ENCODE measurements at places on chromosomes 3 and 15.

- DNase-seq: no peak
Observed at GRCh38 chr3:172279974-172280373, 168.3 kb downstream of the GHSR start.

GRCh38 chr15:80612118-80612823 is 82.8 kb upstream of the ABHD17C start:
- DNase-seq: no peak

DNA sequence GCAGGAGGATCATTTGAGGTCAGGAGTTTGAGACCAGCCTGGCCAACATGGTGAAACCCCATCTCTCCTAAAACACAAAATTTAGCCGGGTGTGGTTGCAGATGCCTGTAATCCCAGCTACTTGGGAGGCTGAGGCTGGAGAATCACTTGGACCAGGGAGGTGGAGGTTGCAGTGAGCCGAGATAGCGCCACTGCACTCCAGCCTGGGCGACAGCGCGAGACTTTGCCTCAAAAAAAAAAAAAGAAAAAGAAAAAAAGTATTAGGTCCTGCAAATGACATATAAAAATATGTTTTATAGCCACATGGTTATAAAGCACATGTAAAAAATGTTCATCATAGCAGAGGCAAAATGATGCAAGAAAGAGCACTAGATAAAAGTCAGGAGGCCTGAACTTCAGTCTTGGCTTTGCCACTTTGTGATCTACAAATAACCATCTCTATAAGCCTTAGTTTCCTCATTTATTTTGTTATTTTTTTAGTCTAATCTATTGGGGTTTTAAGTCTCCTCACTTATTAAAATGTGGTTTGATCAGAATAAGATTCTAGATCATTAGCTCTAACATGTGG is 4.9 kb downstream of the SLC12A6 start:
- DNase-seq: no peak

- DNase-seq: no peak
Observed at GRCh38 chr15:25711164-25711563, 152.0 kb downstream of the ATP10A start.

DNA sequence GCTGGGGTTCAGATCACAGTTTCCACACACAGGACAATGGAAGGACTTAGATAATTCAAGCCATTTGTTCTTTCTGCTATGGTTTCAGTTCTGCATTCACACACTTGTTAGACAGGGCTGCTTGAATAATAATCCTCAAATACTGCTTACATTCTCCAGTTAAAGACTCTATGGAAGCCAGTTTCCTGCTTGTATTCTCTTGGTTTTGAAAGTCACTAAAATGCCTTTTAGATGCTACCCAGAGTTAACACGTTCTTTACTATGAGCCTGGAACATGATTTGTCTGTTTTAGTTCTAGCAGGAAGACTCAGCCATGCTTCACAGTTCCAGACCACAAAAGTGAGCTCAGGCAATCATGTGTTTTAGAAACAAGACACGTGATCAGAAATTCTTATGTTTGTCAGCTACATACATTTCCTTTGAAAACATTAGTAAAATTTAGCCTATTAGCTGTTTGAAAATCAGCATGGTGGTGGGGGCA is 152.4 kb downstream of the LEKR1 start:
- DNase-seq: no peak

GRCh38 chr3:53324105-53324504 is 23.2 kb downstream of the DCP1A start:
- DNase-seq: no peak

- no peak for DNase-seq
Observed at GRCh38 chr3:16332904-16333426, 68.0 kb downstream of the OXNAD1 start.

GRCh38 chr3:25895443-25895842 is 105.6 kb downstream of the OXSM start:
- no peak for DNase-seq
